ENCODE measurements at places on chromosomes 4 and X.

DNA sequence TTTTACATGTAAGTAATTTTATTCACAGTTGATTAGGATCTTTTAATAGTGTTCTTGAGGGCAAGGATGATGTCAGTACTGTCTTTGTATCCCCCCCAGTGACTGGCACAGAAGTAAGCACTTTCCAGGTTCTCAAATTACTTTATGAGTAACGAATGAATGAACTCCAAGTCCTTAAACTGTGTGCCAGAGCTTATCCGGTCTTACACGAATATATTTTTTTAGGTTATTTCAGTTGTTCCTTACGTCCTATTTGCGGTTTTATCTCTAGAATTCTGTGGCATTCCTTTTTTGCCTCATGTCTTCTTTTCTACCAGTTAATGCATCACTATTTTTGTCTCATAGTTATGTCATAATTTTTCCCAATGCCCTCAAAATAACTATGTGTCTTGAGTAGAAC lies 106.9 kb upstream of the MID1IP1 start:
- DNase-seq = no peak

GRCh38 chr4:16785793-16786527 lies 112.5 kb downstream of the LDB2 start:
- no peak for DNase-seq

DNA sequence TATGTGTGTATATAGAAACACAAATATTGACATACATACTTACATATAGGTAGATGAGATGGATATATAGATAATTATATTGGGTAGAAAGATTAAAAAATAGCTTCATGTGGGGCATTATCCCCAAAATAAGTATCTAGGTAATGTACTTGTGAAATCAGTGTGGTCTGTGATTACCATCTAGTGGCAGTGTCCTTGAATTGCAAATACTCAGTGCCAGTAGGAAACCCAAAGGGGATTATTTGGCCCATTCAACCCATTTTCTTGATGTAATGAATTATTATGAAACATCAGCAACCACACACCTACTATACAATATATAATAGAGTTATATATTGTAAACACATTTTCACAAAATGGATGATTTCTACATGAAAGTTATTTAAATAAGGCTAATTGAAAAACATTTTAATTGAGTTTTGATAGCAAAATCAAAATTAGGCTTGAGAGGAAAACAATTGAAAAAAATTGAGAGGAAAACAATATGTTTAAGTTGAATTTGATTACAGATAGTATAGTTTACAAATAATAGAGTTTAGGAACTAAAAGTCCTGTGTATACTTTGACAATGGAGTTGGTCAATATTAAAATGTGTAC lies 389.4 kb downstream of the GALNTL6 start:
- peak; percentile 13 for DNase-seq

GRCh38 chr4:136741468-136741867 lies 790.8 kb downstream of the PCDH18 start:
- no peak for DNase-seq

DNA sequence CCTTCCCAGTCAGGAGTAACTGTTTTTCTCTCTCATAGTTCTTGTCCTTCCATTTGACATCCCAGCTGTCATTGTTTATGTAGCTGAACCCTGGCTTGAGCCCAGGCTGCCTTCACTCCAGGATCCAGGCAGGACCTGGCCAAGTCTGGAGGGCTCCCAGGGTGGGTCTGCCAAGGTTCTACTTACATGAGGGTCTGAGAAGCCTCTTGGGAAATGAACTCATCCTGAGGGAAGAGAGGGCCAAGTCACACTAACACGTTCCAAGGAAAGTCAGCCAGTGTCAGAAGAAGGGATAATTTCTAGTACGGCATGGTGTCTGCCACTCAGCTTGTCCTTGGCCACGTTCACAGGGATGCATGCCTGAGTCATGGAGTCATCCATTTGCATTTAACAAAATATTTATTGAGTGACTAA lies 54.8 kb upstream of the SRD5A3 start:
- DNase-seq = no peak

- DNase-seq = no peak
Measured at GRCh38 chr4:128285085-128285997, 2.3 kb downstream of the PGRMC2 start.

GRCh38 chr4:15805583-15806517 lies 27.7 kb downstream of the CD38 start:
- DNase-seq = peak; percentile 21

DNA sequence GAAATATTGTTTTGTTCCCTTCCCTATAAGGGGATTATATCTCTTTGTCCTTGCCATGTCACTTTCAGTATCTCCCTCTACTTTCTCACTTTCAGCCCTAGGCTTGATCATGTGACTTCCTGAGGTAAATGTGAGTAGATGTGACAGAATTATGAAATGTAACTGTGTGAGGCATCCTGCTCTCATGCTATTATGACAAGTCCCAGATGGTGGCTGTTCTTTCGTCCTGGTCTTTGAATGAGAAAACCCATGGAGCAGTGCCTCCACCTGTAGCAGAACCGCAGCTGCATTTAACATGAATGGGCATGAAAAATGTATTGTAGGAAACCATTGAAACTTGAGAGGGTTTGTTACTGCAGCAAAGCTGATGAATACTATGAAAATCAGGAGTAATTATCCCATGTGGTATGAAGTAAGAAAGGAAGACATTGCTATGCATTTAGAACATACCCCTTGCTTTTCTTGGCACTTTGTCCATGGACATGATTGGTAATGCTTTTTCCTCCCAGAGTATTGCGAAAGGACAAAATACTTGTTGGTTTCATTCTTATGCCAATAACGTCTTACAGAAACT lies 202.2 kb upstream of the GPRIN3 start:
- DNase-seq = no peak

GRCh38 chrX:109533005-109533404 lies 3.6 kb upstream of the NXT2 start:
- DNase-seq = no peak

- DNase-seq = no peak
Measured at GRCh38 chr4:122765692-122766352, 33.3 kb downstream of the BBS12 start.

DNA sequence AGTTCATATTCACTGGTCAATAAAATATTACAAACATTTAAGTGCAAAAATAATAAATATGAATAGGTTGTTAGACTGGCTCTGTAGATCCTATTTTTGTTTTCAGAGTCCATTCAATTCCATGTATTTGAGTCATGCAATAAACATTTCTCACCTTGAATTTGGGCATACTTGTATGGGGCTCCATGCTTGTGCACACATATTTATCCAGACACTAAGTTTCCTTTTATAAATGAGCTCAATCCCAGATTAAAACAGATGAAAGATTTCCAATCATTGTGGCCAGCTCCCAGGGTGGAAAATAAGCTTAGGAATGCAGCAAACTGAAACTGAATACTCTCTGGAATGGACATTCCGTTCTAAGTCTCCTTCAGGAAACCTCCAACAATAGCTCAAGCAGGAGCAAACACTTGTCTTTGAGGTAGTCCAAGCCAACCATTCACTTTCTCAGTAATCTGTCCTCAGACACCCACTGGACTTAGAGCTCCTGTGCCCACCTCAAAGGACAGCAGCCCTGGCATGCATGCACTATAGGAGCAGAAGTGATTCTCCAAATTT lies 16.4 kb downstream of the DMD start:
- DNase-seq = no peak

GRCh38 chr4:113616443-113616842 lies 145.1 kb downstream of the CAMK2D start:
- no peak for DNase-seq

- no peak for DNase-seq
Measured at GRCh38 chr4:87734084-87734483, 65.3 kb upstream of the IBSP start.

DNA sequence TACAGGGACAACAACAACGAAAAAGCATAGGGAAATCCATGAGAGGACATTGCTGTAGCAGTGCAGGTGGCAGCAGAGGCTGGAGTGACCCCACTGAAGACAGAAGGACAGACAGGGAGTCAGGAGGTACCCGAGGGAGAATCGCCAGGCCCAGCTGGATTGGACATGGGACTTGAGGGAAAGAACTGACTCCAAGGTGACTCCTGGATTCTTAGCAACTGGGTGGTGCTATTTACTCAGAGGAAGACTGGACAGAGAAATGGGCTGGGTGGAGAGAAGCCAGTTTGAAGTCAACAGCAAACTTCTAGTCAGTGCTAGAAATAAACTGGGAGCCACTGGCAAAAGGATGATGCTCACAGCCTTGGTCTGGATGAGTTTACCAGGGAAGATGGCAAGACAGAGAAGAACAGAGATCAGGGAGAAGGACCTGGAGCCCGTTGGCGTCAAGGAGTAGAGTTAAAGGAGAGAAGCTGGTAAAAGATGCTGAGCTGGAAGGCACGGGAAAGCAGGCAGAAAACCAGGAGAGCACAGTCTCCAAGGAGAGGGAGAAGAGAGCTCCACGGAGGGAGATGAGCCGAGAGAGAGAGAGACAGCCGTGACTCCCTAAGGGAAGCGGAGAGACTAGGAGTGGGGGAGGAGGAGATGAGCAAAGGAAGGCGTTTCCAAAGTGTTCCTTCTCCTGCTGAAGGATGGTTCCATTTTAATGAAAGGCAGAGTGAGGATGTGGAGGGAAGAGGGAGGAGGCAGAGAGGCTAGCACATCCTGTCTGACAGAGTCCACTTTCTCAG lies 119.4 kb downstream of the AFAP1 start:
- no peak for DNase-seq

DNA sequence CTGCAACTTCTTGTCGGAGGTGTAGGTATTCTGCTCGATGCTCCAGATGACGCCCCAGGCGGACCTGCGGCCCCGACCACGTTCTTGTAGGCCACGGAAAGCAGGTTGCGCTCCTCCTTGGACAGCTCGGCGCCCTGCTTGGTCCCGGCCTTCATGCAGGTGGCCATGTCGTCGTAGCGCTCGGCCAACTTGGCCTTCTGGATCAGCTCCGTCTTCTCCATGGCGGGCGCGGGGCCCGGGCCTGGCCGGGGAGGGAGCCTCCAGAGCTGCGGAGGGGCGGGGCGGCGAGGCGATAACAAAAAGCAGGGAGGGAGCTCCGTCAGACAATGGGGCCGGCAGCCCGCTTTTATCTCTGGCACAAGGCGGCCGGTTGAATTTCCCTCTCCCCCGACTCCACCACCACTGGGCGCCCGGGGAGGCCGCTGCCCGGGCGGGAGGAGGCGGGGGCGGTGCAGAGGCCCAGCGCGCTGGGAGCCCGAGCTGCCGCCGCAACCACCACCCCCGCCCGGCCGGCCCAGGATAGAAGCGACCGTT lies 28.3 kb upstream of the DRP2 start:
- DNase-seq = no peak

- DNase-seq = peak; percentile 41
Measured at GRCh38 chrX:120559804-120560203, 958 bp downstream of the CUL4B start.

DNA sequence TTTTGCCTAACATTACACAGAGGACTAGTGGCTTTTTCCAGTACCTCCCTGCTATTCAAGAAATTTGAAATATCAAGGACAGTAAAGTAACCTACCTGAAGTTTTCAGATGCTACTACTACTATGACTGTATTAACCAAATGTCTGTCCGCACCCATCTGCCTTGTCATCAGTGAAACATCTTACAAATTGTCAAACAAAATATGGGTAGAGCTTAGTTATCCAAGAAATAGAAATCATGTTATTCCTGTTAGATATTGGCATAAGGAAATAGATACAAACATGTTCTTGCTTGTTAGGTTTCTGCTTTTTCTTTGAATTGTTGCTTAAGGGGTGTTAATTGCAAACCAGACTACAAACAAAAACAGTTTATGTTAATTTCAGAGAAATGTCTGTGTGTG lies 63.9 kb downstream of the PLS3 start:
- no peak for DNase-seq

DNA sequence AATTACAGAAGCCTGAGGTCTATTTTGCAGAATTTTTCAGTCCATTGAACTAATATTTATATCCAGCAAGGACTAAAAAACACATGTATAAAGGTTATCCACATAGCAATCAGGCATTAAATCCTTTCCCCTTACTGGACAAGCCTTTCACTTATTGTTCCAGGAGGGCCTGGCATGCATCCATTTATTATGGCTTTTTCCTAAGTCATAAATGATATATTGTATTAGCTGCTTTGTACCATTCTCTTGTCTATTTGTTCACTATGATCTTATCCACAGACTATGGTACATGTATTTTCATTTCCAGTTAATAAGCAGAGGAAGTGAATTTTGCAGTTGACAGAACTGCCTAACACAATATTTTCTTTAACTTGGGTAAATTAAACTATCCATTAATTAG lies 105.4 kb upstream of the ANK2 start:
- DNase-seq = no peak

DNA sequence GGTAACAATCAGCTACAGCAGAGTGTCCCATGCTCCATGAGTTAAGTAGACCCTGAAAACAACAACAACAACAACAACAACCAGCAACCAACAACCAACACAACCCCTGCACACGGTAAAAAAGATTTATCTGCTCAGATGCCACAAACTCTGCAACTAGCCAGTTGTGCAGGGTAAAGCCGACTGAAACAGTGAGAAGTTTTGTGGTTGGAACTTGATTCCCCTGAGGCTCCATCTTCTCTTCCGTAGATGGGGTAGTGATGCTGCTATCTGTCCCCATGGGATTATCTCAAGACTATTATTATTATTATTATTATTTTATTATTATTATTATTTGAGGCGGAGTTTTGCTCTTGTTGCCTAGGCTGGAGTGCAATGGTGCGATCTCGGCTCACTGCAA lies 50.6 kb upstream of the RAPGEF2 start:
- no peak for DNase-seq

DNA sequence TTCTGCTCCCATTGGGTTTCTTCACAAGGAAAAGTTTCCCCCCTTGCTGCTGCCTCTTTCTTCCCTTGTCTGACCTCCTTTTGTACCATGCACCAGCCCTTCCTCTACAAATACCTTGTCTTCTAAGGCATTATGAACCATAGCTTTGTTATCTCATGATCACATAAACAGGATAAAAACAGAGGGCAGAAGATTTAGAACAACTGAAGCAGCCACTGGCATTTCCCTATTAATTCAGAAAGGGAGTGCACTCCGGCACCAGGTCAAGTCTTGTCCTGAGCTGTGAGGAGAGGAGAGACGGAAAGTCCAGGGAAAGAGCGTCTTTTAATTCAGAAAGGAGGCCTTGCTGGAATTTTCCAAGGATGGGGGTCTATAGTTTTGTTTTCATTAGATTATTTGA lies 281.7 kb downstream of the RCHY1 start:
- no peak for DNase-seq

DNA sequence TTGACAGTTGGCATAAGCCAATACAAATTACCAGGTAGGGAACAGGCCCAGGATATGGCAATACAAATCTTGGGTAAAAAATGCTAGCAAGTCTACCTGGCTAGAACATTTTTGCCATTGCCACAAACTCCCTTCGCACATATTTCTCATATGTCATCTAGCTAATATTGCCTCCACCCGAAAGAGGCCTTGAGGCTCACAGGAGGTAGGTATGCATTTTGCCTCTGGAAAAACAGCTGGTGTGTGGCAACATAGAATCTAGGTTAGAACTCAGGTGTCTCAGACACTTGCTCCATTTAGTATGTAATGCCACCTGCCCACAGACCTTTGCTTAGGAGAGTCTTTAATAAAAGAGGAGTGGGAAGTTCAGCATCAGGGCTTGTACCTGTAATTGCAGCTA lies 16.3 kb upstream of the RAPGEF2 start:
- DNase-seq = no peak

GRCh38 chr4:123133397-123134050 lies 211.1 kb upstream of the NUDT6 start:
- no peak for DNase-seq

- no peak for DNase-seq
Measured at GRCh38 chrX:24990535-24990934, 25.2 kb downstream of the ARX start.

- DNase-seq = no peak
Measured at GRCh38 chrX:110003167-110004156, 548 bp downstream of the TMEM164 start.

GRCh38 chrX:44422631-44423030 lies 79.2 kb upstream of the EFHC2 start:
- DNase-seq = no peak

Measured in DMS153 (cell line).